ENCODE measurements at places on chromosomes 1 and 21.

DNA sequence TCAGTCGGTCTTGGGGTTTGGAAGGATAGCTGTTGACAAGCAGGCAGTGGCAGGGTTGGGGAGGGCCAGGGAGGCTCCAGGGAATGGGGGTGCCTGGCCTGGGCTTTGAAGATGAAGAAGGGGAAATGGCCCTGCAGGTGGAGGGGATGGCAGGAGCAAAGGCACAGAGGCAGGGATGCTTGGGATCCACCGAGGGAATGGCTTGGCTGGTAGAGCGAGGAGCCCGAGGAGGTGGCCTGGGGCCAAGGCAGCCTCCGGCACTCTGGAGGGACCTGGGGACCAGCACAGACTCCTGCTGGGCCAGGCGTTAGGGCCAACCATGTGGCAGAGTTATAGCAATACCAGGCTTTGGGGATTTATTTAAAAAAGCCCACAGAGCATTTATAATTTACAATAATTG is 62.9 kb upstream of the EDN2 start:
- DNase-seq = no peak

- no peak for DNase-seq
These were observed 10.3 kb upstream of the EVI5 start for GRCh38 chr1:92795166-92795565.

GRCh38 chr21:33360281-33360680 is 35.5 kb downstream of the IFNAR1 start:
- DNase-seq = no peak

- DNase-seq = no peak
These were observed 55.8 kb downstream of the FBXO2 start for GRCh38 chr1:11598461-11598860.

DNA sequence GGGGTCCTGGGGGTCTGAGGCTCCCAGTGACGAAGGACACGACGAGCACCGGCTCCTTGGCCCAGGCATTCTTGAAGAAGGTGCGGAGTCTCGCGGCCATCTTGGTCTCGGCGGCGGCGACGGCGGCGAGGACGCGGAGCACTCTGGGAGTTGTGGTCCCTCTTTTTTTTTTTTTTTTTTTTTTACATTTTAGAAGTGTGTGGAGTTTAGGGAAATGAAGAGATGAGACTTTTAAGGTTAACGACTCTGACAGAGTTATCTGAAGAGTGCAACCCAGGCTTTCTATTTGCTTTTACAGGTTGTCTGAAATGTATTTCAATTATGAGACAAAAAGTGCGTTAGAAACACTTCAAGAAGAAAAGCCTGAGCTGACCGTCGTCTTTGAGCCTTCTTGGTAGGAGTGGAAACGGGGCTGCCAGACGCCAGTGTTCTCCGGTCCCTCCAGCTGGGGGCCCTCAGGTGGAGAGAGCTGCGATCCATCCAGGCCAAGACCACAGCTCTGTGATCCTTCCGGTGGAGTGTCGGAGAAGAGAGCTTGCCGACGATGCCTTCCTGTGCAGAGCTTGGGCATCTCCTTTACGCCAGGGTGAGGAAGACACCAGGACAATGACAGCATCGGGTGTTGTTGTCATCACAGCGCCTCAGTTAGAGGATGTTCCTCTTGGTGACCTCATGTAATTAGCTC is 9.7 kb downstream of the OR2B11 start:
- DNase-seq = peak; percentile 32

DNA sequence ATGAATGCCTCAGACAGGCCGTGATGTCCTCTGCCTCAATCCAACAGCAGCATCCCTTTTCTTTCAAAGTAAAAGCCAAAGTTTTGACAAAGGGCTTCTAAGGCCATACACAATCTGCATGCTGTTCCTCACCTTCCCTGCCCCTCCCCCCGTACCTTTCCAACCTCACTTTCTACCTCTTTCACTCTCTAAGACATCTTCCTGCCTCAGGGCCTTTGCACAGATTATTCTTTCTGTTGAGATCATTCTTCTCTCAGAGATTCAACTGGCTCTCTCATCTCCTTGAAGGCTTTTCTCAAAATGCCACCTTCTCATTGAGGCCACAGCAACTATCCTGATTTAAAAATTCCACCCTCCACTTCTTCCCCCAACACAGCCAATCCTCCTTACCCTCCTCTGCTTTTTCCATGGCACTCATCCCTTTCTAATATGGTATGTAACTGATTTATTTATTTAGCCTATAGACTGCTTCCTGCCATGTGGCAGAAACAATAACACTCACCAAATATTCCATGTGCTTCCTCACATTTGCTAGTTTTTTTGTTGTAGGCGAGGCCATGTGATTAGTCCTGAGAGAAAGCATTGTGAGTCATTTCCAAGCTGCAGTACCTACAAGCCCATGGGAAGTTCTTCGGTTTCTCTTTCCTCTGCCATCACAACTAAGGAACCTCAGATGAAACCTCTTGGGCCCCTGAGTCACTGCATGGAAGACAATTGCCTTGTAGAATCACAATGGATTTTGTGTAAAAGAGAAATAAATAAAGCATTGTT is 58.7 kb upstream of the GADD45A start:
- DNase-seq = no peak

DNA sequence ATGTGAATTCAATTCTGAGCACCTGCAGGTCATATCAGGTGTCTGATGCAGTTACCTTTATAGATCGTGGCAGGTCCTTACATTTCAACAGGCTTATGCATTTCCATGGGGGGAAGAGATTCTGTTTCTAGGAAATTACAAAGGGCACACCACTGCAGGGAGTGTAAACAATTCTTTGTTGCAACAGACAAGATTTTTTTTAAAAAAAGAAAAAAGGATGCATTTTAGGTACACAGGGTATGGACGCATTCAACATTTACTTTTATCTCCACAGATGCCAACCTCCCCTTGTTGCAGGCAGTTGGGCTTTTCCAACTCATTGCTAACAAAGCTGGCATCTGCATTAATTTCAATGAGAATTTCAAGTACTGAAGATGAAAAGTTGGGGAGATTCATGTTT is 13.5 kb upstream of the TEKT2 start:
- DNase-seq = peak; percentile 48

DNA sequence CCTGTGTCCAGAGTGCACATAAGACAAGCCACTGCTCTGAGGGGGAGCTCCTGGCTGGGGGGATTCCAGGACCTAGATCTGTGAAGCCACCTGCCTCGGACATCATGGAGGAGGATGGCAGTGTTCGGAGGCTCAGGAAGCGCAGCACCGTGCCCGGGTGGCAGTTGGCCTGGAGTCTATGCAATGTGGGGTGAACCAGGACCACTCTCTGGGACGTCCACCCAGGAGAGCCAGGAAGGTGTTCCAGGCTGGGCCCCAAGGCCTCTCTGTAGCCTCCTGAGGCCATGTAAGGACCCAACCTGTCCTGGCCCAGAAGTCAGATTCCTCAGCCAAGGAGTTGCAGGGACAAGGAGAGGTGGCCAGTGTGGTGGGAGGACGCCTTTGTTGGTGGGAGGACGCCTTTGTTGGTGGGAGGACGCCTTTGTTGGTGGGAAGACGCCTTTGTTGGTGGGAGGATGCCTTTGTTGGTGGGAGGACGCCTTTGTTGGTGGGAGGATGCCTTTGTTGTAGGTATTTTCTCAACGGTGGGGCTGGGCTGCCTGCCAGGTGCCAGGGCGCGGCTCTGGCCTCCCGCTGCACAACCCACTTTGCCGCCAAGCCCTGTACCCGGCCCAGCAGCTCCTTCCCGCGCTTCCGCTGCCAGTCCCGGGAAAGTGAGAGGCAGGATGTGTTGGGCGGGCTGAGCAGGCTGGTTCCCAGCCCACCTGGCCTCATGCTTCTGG is 30.6 kb upstream of the BMP8B start:
- no peak for DNase-seq

- DNase-seq = peak; percentile 41
These were observed 38.9 kb upstream of the ZBTB18 start for GRCh38 chr1:244012202-244012601.

- no peak for DNase-seq
These were observed 103.2 kb upstream of the SLC25A33 start for GRCh38 chr1:9435854-9436640.

DNA sequence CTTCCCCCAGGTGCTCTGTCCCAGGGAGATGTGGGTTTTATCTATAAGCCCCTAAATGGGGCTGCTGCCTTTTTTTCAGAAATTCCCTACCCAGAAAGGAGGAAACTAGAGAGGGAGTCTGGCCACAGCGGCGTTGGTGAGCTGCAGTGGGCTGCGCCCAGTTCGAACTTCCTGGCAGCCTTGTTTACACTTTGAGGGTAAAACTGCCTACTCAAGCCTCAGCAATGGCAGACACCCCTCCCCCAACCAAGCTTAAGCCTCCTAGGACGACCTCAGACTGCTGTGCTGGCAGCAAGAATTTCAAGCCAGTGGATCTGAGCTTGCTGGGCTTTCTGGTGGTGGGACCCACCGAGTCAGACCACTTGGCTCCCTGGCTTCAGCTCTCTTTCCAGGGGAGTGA is 46.2 kb upstream of the PAPPA2 start:
- DNase-seq = no peak

DNA sequence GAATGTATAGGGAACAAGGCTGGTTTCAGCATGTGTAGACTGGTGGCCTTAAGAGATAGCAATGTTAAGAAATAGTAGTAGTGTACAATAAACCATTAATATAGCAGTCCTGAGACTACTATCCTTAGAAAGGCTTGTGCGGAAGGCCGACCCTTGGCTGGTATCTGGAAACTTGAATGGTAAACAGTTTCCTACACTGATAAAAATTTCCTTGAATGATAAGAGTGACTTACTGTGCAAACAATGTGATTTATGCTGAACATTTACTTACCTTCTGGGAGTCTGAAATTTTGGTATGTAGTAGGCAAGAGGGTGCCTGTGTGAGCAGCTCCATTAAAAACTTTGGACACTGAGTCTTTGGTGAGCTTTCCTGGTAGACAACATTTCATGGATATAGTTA is 44.7 kb downstream of the MAST2 start:
- no peak for DNase-seq

- no peak for DNase-seq
These were observed 32.9 kb downstream of the ADCY10 start for GRCh38 chr1:167881069-167881468.

- DNase-seq = no peak
These were observed 58.9 kb upstream of the POU2F1 start for GRCh38 chr1:167161762-167162161.

GRCh38 chr1:29962831-29963247 is 726.5 kb downstream of the PTPRU start:
- DNase-seq = no peak

GRCh38 chr1:104646233-104646632 is 896.5 kb downstream of the AMY1C start:
- DNase-seq = no peak

GRCh38 chr1:206012086-206012859 is 9.1 kb upstream of the RAB7B start:
- no peak for DNase-seq

- DNase-seq = no peak
These were observed 41.6 kb upstream of the GRHL3 start for GRCh38 chr1:24277420-24278169.

GRCh38 chr1:5907386-5907785 is 84.8 kb downstream of the NPHP4 start:
- DNase-seq = no peak

GRCh38 chr21:42755766-42756579 is 102.6 kb downstream of the PDE9A start:
- DNase-seq = no peak

DNA sequence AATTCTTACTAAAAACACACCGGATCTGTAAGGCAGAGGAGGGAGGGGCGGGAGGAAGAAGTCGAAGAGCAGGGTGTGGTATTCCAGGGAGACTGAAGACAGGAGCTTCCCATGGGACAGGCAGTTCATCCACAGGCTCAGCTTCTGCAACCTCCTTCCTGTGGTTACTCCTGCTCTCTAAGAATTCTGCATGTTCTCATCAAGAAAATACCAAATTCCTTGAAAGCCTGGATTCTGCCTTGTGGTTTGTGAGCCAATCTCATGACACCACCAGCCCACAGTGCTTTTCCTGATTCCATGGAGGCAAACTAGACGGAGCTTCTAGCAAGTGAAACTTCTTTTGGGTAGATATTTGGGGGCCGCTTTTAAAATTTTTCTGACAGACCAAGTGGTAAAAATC is 1.1 kb upstream of the ST6GALNAC3 start:
- DNase-seq = no peak

DNA sequence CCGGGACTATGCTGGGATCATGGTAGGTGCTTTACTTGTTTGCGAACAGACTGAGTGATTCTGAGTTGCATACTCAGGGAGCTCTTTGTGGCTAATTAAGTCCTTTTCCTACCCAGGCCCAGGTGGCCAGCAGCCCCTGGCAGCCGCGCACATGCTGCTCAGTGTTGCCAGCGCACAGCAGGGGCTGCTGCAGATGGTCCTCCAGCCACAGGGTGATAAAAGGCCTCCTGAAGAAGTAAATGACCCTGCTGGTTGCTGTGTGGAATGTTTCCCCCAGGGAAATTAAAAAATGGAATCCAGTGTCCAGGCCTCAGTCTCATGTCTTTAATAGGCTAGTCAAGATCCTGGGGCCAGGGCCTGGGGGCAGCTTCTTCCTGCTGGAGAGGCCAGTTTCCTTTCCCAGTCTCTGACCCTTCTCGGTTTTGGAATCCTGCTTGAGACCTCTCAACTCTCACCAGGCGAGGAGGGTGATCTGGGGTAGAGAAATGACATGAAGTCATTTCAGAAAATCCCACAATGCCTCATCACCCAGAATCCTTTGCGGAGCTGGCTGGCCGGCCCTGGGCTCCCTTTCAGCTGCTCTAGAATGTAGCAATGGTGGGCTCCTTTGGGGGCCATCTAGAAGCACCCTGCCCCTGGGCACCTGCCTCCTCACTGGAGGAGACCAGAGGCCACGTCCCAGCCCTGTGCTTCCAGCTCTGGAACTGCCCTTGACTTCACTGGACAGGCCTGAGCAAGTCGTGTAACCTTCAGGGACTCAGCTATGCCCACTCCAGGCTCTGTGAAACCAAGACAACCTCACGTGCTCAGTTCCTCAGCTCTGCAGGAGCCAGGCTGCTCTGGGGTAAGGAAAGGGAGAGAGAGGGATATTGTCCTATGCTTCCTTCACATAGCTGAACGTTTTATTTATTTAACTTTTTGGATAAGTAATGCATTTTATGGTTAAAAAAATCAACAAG is 131.4 kb downstream of the MRPS6 start:
- DNase-seq = no peak

DNA sequence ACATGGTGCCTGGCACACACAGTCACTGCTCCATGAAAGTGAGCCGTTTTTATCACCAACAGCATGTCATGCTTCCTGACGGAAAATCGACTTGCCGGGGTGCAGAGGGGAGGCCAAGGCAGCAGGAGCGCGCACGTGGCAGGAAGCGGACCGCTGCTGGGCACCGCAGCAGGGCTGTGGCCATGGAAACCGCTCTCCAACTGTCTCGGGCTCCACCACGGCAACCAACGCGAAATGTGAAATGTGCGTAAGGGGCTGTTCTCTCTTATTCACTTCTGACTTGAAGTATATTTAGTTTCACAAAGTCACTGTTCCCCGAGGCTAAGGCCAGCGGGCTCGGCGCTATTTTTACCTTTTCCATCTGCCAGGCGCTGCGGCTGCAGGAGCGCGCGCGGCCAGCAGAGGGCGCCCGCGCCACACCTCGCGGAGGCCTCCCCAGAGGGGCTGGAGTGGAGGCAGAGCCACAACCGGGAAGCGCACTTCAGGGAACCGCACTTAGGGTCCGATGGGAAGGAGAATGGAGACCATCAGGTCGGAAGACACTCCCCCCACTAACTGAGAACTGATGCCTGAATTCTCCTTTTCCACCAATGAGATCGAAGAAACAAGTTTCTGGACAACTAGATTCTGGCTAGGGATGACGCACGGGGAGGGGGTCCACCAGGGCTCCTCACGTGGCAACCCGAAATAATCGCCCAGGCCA is 19.7 kb downstream of the RCC2 start:
- no peak for DNase-seq

GRCh38 chr1:212482637-212483441 is 50.1 kb downstream of the NENF start:
- no peak for DNase-seq
